ENCODE measurements at places on chromosomes 7 and 10. TPM values are rescaled to one million over a fixed set of nuclear protein-coding genes. Genes with fewer than 3 reads are reported as not detected.

Gene NPC1L1
- not detected for polyA plus RNA-seq

Gene CLCN1
- not detected for polyA plus RNA-seq

Gene MACC1
- polyA plus RNA-seq = 0.08 TPM

Gene AMZ1
- polyA plus RNA-seq = 0.08 TPM

Gene HERPUD2
- 121 TPM for polyA plus RNA-seq

Gene PTPN20
- polyA plus RNA-seq = 1.3 TPM

Gene NUDT13
- polyA plus RNA-seq = 0.85 TPM

Gene LRRC61
- polyA plus RNA-seq = 25.8 TPM

Gene NXPH1
- polyA plus RNA-seq = not detected

Gene PRXL2A
- 9.4 TPM for polyA plus RNA-seq

Gene SPDYE2B
- 0.28 TPM for polyA plus RNA-seq

Gene FIGNL1
- polyA plus RNA-seq = 6.8 TPM

Gene HYAL4
- polyA plus RNA-seq = not detected

Gene WIPF3
- polyA plus RNA-seq = not detected

Gene FBH1
- polyA plus RNA-seq = 82.2 TPM

Gene GFRA1
- not detected for polyA plus RNA-seq

Gene RELN
- polyA plus RNA-seq = not detected

Gene DLX5
- not detected for polyA plus RNA-seq

Gene CCDC172
- polyA plus RNA-seq = not detected

Gene PWWP2B
- 4.4 TPM for polyA plus RNA-seq

Gene PNLIP
- not detected for polyA plus RNA-seq

Gene KCND2
- not detected for polyA plus RNA-seq

Gene MINDY4
- polyA plus RNA-seq = 1.0 TPM

Gene ADAM12
- polyA plus RNA-seq = 6.4 TPM

Gene WNT2
- not detected for polyA plus RNA-seq

Gene IGFBP3
- polyA plus RNA-seq = 11.1 TPM

Gene POM121L12
- polyA plus RNA-seq = not detected

Gene ZP3
- polyA plus RNA-seq = 2.2 TPM

Gene GIMAP1
- 86.1 TPM for polyA plus RNA-seq

Gene TMEM236
- not detected for polyA plus RNA-seq

Gene NPSR1
- polyA plus RNA-seq = not detected

Gene AKR1B1
- 170 TPM for polyA plus RNA-seq

Gene PTPRZ1
- not detected for polyA plus RNA-seq

Gene CTAGE6
- polyA plus RNA-seq = not detected

Gene EPHB6
- polyA plus RNA-seq = 13.7 TPM
